ENCODE measurements at places on chromosomes 3 and 15.
A peak's percentile ranks its signal among the peaks of the same experiment; 100 is the strongest.

- peaks cover 3% of the 10 kb centered on the region for H3K27me3 ChIP-seq
- DNase-seq: no peak
- H3K27ac ChIP-seq: no peak overlapping the region
- peaks cover 2% of the 10 kb centered on the region for H3K36me3 ChIP-seq
Measured at GRCh38 chr3:56917361-56918110, 115.8 kb upstream of the ARHGEF3 start.

DNA sequence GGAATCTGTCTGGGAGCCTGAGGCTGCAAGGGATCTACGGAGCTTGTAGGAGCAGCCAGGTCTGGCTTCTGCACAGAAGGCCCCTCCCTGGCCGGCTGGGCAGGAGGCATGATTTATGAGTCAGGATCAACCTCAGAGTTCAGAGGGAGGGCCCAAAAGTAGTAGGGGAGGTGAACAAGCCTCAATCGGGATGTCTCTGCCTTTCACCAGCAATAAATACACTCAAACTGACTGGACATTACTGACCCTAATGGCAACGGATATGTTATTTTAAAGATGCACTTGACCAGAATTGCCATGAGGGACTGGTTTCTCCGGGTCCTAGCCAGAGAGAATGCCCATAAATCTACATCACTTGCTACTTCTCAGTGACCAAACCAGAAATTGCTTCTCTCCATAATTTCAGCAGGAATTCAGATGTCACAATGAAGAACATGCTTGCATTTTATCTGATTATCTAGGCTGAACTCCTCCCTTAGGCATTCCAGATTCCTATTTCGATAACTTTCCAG is 109.6 kb upstream of the LMOD3 start:
- DNase-seq: no peak
- H3K27ac ChIP-seq: peak overlapping the region; percentile 87
- H3K4me3 ChIP-seq: no peak overlapping the region
- H3K27me3 ChIP-seq: no peaks in the 10 kb centered on the region
- H3K36me3 ChIP-seq: peaks cover 7% of the 10 kb centered on the region

GRCh38 chr3:45210308-45211041 is 15.6 kb downstream of the TMEM158 start:
- no peaks in the 10 kb centered on the region for H3K36me3 ChIP-seq
- H3K4me3 ChIP-seq: no peak overlapping the region

DNA sequence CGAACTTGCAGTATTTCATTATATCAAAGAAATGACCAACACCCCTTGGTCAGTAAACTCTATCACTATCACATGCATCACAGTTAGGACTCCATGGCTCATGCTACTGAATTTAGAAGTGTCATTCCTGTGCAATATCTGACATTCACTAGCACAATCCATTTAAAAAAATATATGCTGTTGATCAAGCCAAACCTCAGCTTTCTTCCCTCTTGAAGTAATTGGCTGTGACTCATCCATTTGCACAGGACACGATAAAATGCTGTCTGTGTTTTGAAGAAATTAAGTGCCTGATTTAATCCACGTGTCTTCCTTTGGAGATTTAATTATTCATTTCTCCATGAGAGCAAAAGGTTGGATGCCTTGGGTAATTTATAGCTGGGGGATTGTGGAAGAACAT is 38.9 kb downstream of the CPNE4 start:
- H3K27ac ChIP-seq: no peak overlapping the region
- H3K4me1 ChIP-seq: no peaks in the 10 kb centered on the region
- no peak overlapping the region for H3K4me3 ChIP-seq

GRCh38 chr3:120506828-120507774 is 56.3 kb upstream of the FSTL1 start:
- no peaks in the 10 kb centered on the region for H3K27me3 ChIP-seq
- no peak overlapping the region for H3K27ac ChIP-seq
- H3K4me1 ChIP-seq: peaks cover 10% of the 10 kb centered on the region
- no peak overlapping the region for H3K4me3 ChIP-seq

DNA sequence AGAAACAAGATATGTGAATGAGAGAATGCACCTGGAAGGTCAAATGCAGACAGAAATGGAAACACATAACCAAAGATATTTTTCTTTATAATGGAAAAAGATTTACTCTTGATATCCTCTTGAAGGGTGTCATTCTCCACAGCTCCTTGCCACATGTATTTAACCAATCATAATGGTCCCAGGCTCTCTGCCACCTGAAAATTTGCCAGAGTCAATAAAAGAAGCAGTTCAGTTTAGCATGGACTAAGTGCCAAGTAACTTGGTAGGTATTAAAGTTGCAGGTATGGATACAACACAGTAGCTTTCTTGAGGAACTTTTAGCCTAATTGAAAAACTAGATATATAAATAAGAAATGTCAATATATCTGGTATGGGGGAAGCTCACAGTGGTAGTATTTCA is 33.5 kb downstream of the TUSC7 start:
- no peak overlapping the region for H3K4me3 ChIP-seq
- peaks cover 22% of the 10 kb centered on the region for H3K27me3 ChIP-seq
- DNase-seq: no peak
- no peaks in the 10 kb centered on the region for H3K36me3 ChIP-seq

- H3K4me3 ChIP-seq: peak overlapping the region; percentile 20
- peak overlapping the region; percentile 91 for H3K27ac ChIP-seq
- peaks cover 37% of the 10 kb centered on the region for H3K4me1 ChIP-seq
- no peaks in the 10 kb centered on the region for H3K27me3 ChIP-seq
Measured at GRCh38 chr3:57007521-57008460, 52.7 kb upstream of the SPATA12 start.

DNA sequence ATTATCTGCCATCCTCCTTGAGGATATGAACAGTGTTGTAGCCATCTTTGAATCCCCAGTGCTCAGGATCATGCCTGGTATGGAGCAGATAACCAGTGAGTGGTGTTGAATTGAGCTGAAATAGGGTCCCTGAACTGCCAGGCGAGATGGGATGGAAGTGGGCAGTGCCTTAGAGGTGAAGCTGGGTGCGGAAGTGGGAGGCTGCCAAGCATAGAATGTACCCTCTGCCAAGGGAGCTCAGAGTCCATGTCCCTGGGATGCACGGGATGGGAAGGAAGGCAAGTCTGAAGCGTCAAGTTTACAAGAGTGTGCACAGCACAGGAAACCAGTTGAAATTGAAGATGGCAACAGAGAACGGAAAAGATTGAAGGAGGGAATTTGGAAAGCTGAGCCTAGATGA is 147.0 kb downstream of the CACNA1D start:
- H3K27me3 ChIP-seq: peaks cover 22% of the 10 kb centered on the region
- no peak for DNase-seq
- H3K4me1 ChIP-seq: peaks cover 6% of the 10 kb centered on the region
- no peaks in the 10 kb centered on the region for H3K36me3 ChIP-seq

DNA sequence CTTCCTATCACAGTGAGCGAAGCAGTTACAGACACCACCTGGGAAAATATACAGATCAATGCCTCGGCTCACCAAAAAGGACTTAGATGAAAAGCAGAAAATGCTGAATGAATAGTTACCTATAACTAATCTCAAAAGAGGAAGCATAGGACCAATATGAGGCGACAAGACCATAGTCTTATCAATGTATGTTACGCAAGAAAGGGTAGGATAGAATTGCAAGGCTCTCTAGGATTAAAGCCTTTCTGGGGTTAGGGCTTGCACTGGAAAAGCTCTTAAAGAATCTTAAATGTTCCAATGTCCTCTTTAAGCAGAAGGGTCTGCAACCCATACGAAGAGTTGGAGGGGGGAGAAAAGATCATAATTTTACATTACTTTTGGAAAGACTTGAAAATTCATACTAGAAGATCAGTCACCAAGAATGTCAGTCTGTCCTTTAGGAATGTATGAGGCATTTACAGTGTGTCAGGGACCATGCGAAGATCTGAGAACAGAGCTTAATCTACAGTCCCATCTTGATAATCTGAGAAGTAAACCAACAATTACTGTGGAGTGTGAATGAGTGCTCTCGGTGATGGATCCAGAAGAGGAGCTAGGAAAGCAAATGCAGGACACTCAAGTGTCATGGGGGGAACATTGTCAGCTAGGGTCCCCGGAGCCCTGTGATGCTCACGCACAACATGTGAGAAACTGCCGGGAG is 185.9 kb downstream of the GREM1 start:
- no peak overlapping the region for H3K27ac ChIP-seq
- H3K27me3 ChIP-seq: peaks cover 2% of the 10 kb centered on the region
- no peak for DNase-seq

DNA sequence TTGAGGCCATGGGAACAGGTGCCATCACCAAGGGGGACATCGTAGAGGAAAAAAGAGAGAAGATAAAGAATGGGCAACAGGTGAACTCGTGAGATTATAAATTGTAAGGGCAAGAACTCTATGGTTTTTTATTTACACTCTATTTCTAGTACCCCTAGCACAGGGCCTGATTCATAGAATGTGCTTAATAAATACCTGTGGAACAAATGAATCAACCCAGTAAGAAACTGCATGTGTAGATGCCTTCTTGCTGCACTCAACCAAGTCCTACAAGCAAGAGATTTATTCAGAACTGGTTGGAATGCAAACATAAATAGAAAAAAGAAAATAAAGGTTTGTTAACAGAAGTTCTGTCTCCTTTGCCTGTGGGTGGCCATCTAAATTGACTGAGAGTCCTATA is 18.7 kb upstream of the KPNA1 start:
- H3K27me3 ChIP-seq: no peaks in the 10 kb centered on the region
- H3K36me3 ChIP-seq: peaks cover 45% of the 10 kb centered on the region
- no peaks in the 10 kb centered on the region for H3K4me1 ChIP-seq
- no peak overlapping the region for H3K4me3 ChIP-seq

DNA sequence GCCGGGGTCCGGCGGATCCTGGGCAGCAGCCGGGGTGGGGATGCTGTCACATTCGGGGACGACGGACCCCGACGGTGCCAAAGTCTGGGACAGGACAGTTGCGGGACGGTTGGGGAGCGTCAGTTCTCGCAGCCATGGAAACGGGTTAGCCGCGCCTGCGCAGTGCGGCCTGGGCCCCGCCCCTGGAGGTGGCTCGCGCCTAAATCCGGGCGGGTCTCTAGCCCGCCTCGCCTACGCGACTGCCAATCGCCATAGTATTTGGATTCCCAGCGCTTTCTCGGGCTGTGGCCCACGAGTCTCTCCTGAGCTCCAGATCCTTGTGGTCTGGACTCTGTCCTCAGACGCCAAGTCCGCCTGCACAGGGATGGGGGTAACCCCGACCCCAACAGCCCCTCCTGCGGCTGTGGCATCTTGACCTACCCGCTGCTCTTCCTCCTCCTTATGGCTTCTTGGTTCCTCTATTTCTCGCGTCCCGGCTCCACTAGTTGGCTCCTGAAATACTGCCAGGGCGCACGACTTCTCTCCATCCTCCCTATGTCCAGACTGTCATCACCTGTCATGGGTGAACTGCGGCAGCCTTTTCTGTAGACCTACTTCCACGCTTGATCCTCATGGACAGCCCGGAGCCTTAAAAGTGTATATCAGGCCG is at the start of gene ZMYND10:
Gene ZMYND10, minus strand, starts transcription at position 147 of the 649 bp plus-strand sequence. CDS start 153 bp downstream, outside the sequence.
- H3K27me3 ChIP-seq: peaks cover 50% of the 10 kb centered on the region
- no peak for DNase-seq
- peak within 1 kb of the TSS; percentile 59 for H3K4me3 ChIP-seq

GRCh38 chr3:98746882-98747281 is 16.3 kb upstream of the ST3GAL6 start:
- H3K4me3 ChIP-seq: no peak overlapping the region
- peaks cover 26% of the 10 kb centered on the region for H3K4me1 ChIP-seq
- peak overlapping the region; percentile 63 for H3K27ac ChIP-seq
- DNase-seq: no peak
- H3K27me3 ChIP-seq: no peaks in the 10 kb centered on the region
- no peaks in the 10 kb centered on the region for H3K36me3 ChIP-seq

- no peak overlapping the region for H3K4me3 ChIP-seq
- no peak for DNase-seq
- no peaks in the 10 kb centered on the region for H3K36me3 ChIP-seq
- peaks cover 25% of the 10 kb centered on the region for H3K4me1 ChIP-seq
Measured at GRCh38 chr3:188239035-188239434, 85.1 kb downstream of the LPP start.

GRCh38 chr15:69804786-69805185 is 292.9 kb downstream of the TLE3 start:
- H3K4me1 ChIP-seq: no peaks in the 10 kb centered on the region
- no peak for DNase-seq
- no peak overlapping the region for H3K4me3 ChIP-seq
- H3K27ac ChIP-seq: no peak overlapping the region
- H3K36me3 ChIP-seq: no peaks in the 10 kb centered on the region

- no peaks in the 10 kb centered on the region for H3K36me3 ChIP-seq
- peaks cover 22% of the 10 kb centered on the region for H3K4me1 ChIP-seq
- no peaks in the 10 kb centered on the region for H3K27me3 ChIP-seq
Measured at GRCh38 chr3:65675011-65675410, 363.7 kb downstream of the MAGI1 start.

- H3K4me3 ChIP-seq: no peak overlapping the region
- peaks cover 7% of the 10 kb centered on the region for H3K36me3 ChIP-seq
- peaks cover 33% of the 10 kb centered on the region for H3K4me1 ChIP-seq
- H3K27ac ChIP-seq: peak overlapping the region; percentile 85
Measured at GRCh38 chr3:121941592-121941991, 47.4 kb downstream of the SLC15A2 start.

- no peak overlapping the region for H3K27ac ChIP-seq
- peak overlapping the region; percentile 58 for H3K4me3 ChIP-seq
- no peak for DNase-seq
- peaks cover 2% of the 10 kb centered on the region for H3K36me3 ChIP-seq
- H3K4me1 ChIP-seq: peaks cover 51% of the 10 kb centered on the region
Measured at GRCh38 chr15:96353930-96354730, 23.6 kb downstream of the NR2F2 start.

DNA sequence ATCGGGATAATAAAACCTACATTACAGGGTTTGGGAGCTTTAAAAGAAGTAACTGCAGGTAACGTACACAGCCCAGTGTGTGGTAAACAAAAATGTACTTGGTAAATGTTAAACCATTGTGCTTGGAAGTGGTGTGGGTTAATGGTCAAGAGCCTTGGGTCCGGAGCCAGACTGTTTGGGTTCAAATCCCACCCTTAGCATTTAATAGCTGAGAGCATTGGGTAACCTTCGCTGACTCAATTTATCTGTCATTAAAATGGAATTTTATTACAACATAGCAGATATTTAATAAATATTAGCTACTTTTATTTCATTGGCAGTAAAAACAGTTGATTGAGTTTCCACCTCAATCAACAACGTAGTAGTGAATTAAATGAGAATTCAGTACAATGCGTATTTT is 1.5 kb downstream of the FSTL1 start:
- no peaks in the 10 kb centered on the region for H3K36me3 ChIP-seq
- no peaks in the 10 kb centered on the region for H3K27me3 ChIP-seq
- no peak for DNase-seq
- peak overlapping the region; percentile 91 for H3K4me3 ChIP-seq
- H3K4me1 ChIP-seq: peaks cover 52% of the 10 kb centered on the region
- peak overlapping the region; percentile 99 for H3K27ac ChIP-seq

DNA sequence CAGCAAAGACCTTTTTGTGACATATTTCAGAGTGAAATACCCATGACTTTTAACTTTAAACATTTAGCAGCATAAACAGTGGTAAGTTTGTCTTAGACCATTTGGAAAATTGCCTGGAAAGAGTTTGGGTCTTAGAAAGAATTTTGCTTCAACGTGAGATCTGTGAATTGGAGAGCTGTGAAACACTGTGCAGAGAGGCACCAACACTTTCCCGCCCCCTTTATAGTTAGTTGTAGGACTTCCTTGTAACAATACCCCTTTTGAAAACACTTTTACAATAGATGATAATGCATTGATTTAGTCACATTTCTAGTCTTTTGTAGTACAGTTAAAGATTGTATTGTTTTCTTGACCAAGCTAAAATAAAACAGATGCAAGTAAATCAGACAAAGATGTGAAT is 43.5 kb upstream of the MBNL1 start:
- no peak overlapping the region for H3K27ac ChIP-seq
- DNase-seq: no peak
- H3K27me3 ChIP-seq: no peaks in the 10 kb centered on the region
- no peak overlapping the region for H3K4me3 ChIP-seq

GRCh38 chr3:182682263-182683241 is 110.8 kb upstream of the ATP11B start:
- H3K36me3 ChIP-seq: no peaks in the 10 kb centered on the region
- peak overlapping the region; percentile 54 for H3K27ac ChIP-seq
- peak; percentile 78 for DNase-seq
- peaks cover 12% of the 10 kb centered on the region for H3K4me1 ChIP-seq
